ENCODE measurements at places on chromosomes 2 and 18. TPM values are rescaled to one million over a fixed set of nuclear protein-coding genes. Genes with fewer than 3 reads are reported as not detected.

- DNase-seq: peak; percentile 78
Observed at GRCh38 chr2:11998218-11998617, 251.8 kb downstream of the LPIN1 start.

Gene NEUROD1
- total RNA-seq: not detected

- DNase-seq: no peak
Observed at GRCh38 chr18:22219568-22220355, 50.4 kb downstream of the GATA6 start.

- DNase-seq: peak; percentile 96
Observed at GRCh38 chr2:65367524-65367923, 64.9 kb downstream of the SPRED2 start.

- DNase-seq: peak; percentile 16
Observed at GRCh38 chr2:24304631-24305030, 55.7 kb downstream of the ITSN2 start.

Gene OTOS
- not detected for total RNA-seq

Gene C2orf78
- not detected for total RNA-seq

Gene CCDC68
- 9.1 TPM for total RNA-seq

DNA sequence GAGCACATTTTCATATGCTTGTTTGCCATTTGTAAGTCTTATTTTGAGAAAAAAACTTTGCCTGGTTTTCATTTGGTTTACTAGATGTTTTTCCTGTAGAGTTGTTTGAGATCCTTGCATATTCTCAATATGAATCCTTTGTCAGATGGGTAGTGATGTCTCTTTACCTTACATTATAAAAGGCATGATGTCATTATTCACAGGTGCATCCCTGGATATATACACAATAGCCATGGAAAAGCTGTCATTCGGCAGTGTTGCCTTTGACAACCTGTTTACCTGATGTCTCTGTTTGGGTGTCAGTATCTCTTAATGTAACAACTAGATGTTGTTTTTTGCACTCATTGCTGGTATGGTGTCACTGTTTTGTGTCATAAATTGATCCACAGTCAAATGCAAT is 58.8 kb upstream of the MAL start:
- no peak for DNase-seq
